Activated CD8-positive, alpha-beta memory T cell treated with anti-CD3 and anti-CD28 coated beads, Interleukin-2, amount 50 U/mL, for 4 hours (primary cell): ENCODE measurements at places on chromosomes 13 and 19.

DNA sequence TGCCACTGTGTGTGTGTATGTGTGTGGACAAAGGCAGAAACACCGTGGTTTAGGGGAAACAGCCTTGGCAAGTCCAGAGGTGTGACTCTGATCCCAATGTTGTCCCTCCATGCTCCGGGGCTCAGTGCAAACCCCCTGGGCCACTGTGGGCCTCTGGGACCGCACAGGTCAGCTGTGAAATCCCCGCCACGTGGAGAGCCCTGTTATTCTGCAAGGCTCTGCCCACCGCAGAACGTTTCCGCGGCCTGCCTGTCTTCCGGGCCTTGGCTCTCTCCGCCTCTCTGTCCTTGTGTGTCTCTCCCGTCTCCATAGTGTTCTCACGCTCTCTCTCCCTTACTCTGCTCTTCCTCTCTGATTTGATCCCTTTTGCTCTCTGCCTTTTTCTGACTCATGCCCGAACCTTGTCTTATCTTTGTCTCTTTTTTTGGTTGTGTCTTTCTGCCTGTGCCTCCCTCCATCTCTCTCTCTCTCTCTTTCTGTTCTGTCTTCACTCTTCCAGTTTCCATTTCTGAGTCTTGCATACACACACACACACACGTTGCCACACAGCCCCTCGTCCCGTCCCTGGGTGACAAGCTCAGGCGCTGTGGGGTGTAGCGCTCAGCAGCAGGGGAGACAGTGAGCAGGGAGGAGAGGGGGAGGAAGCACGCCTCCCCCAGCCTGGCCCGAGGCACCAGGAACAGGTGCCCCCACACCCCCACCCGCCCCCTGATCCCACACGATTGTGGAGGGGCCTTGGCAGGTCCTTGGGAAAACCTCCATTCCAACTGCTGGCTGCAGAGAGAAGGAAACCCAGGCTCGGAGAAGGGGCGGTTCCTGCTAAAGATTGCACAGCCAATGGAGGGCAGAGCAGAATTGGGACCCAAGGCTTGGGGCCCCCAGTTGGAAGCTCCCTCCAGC, 3.0 kb downstream of the TTYH1 start:
- no peak for DNase-seq

GRCh38 chr19:40689339-40690049, 957 bp downstream of the NUMBL start:
- no peak for DNase-seq

DNA sequence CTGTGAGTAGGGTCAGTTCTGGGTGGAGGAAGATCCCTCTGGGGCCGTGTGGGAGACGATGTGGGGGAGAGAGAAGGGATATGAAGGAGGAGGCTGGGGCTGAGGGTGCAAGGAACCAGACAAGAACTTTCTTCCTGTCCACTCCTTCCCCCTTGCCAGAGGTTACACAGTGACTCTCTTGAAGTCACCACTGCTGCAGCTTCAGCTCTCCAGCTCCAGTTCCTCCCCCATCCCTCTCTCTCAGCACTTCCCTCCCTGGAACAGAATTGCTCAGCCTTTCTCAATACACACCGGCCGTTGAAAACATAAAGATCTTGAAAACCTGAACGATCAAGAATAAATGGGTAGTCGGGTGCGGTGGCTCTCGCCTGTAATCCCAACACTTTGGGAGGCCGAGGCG, 5.1 kb downstream of the ZSWIM9 start:
- DNase-seq: no peak

DNA sequence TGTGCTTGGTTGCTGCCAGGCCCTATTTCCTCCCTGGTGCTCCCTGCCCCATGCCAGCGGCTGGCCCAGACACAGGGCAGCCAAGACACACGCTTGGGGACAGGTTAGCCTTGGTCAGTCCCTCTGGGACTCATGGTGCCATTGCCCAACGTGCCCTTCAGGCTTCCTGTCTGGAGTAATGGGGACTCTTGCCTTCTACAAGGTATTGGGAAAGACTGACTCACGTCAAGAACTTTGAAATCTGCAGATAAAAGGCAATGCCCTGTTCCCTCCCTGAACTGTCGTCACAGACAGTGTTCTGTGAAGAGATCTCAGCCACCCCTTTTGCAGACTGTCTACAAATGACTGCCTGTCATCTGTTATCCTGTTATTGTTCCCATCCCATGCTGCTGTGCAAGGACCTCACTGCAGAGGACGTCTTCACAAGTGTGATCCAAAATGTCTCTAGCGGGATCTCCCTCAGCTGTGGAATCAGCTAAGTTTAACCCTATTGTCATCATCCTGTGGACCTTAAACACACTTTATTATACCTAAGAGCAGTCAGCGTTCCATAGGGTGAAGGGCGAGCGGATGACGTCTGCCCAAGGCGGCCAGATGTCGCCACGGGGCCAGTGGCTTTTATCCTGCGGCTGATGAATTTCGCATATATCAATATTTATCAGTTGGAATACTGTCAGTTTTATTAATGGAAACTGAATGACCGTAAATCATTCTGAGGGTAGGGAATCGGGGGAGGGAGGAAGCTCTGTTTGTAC, 59.0 kb downstream of the GSX1 start:
- DNase-seq: no peak
